ENCODE measurements at places on chromosomes 13 and 19.

DNA sequence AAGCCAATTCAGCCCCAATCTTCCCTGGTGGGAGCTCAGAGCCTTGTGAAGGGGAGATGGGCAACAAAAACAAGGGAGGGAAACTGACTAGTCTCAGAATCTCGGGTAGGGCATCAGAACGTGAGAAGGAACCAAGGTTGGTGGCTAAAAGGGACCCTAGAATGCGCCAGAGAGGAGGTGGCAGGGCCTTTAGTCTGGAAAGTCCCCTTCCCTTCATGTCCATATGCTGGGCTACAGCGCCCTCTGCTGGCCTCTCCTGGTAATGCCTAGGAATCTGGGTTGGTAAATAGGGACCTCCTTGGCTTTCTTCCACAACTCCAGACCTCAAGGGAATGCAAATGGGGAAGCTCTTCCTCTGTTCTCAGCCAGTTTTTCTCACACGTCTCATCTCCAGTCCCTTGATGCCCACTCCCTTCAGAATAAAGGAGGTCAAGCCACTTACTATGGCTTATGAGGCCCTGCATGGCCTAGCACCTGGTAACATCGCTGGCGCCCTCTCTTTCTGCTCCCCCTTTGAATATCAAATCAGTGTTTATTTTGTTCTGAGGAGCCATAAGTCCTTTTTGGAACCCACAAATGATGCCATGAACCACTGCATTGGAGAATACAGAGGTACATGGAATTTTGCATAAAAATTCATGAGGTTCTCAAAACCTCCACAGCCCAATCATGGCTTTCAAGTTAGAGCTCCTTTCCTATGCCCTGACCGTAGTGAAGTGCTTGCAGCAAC lies 1.4 kb upstream of the CCDC97 start:
- peak; percentile 89 for DNase-seq

DNA sequence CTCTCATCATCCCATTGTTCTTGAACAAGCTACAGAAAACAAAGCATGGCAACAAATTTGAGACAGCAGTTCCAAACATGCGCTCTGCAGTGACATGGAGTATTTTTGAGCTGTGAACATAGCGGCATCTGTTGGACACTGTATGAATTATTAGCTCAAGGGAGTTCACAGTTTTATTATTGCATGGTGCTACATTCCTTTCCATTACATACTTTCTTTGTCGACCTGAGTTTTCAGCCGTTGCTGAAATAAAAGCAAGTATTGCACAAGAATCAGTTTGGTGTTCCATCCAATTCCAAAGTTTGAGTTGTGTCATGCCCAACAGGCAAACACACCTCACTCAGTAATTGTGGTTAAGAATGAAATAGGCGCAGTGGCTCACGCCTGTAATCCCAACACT lies 30.1 kb upstream of the METTL21C start:
- DNase-seq = peak; percentile 82

- DNase-seq = no peak
Observed at GRCh38 chr13:45184693-45185092, 16.2 kb downstream of the KCTD4 start.

GRCh38 chr13:43874504-43875092 lies 4.9 kb downstream of the CCDC122 start:
- DNase-seq = peak; percentile 56

DNA sequence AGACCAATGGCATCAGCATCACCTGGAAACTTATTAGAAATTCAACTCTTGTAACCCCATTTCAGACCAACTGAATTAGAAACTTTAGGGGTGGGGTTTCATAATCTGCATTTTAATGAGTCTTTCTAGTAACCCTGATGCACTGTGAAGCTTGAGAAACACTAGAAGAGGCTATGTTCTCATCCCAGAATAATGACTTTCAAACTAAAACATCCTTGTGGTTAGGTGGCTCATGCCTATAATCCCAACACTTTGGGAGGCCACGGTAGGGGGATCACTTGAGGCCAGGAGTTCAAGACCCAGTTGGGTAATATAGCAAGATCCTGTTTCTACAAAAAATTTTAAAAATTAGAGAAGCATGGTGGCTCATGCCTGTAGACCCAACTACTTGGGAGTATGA lies 402.4 kb downstream of the DLEU7 start:
- no peak for DNase-seq

DNA sequence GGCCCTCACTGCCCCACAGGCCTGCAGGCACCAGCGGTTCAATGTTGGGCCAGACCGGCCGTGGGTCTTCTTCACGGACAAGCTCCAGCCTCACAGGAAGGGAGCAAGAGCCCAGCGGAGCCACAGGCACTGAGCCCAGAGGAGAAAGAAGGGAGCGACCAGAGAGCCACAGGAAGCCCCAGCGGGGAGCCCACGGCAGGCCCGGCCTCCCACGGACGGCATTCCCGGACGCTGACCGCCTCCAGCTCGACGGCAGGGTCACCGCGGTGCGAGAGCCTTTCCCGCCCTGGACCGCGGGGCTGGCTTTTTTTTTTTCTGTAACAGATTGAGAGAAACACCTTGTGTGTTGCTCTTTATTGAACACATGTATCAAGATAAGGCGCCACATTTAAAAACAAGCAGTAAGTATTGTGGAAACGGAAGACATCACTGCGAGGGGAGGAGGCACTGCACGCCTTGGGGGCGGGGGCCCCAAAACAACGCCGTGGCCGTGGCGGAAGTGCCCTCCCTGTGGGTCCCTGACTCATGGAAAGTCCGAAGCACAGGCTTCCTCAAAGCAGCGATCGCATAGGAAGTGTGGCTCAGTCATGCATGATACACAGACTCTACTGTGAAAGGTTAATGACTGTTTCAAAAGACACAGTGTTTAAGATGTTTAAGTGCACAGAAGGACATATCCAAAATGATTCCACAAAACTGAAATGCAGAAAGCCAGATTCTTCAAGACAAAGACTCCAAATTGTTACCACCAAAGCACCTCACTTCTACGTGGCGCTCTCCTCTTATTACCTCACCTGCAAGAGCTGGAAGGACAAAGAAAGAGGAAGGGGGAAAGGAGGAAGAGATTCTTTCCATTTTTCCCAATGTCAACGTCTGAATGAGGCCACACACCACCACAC lies 3.5 kb downstream of the RASA3 start:
- DNase-seq = peak; percentile 83

DNA sequence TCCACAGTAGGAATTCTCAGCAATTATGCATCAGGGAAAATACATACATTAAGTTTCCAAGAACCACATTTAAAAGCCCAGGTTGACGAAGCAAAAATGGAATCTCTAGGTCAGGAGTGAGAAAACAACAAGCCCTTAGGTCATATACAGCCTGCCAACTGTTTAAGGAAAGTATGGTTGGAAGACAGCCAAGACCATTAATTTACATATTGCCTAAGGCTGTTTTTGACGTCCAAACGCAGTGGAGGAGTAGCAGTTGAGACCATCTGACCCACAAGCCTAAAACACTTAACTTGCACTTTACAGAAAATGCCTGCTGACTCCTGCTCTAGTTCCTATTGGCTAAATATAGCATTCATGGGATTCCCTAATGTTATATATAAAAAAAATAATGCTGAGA lies 299.0 kb downstream of the ITGBL1 start:
- peak; percentile 5 for DNase-seq

DNA sequence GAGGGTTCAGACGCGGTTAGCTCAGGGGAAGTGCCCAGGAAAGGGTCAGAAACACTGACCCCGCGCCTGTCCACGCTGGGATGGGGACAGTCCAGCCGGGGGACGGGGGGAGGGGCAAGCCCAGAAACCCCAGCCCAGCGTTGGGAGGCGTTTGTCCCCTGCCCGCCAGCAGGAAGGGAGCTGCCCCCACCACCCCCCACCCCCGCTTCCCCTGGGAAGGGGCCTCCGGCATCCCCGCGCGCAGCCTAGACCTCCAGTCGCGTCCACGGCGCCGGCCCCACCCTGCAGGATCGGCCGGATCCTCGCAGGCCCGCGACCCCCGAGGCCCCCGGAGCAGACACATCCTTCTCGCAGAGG lies 277 bp downstream of the GIPC1 start:
- no peak for DNase-seq

GRCh38 chr13:81488021-81488420 lies 1147.1 kb upstream of the SPRY2 start:
- no peak for DNase-seq

GRCh38 chr13:112627161-112627560 lies 39.2 kb upstream of the TUBGCP3 start:
- DNase-seq = no peak

DNA sequence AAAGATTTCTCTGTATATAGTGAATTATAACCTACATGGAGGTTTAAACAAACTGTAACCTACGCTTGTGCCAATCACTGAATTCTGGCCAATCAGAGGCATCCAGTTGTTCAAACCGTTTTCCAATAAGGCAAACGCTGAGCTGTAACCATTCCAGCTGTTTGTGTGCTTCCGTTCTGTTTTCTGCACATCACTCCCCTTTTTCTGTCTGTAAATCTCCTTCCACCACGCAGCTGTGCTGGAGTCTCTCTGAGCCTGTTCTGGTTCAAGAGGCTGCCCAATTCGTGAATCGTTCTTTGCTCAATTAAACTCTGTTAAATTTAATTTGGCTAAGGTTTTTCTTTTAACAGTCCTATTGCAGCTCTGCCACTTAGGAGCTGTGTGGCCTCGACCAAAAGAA lies 552.5 kb downstream of the FGF9 start:
- no peak for DNase-seq

DNA sequence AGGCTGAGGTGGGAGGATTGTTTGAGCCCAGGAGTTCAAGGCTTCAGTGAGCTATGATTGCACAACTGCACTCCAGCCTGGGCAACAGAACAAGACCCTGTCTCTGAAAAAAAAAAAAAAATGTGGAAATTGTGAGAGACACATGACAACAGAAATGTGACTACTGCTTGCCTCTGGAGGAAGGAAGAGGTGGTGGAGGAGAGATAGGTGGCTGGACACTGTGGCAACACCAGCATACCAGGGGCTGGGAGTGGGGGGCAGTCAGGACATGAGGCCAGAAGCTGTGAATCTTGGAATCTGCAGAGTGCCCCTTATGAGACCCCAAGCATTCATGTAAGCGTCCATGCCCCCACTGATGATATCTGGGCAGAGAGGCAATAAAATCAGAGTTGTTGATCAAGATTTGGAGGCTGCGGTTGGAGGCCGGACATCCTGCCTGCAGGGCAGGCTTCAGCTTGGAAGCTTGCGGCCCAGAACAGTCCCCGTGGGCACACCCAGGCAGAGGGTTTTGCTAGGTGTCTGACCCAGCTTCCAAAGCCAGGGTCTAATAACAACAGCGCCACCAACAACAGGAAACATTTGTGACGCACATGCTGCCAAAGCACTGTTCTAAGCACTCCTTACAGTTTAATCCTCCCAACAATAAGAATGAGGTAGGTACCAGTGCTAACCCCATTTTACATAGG lies 16.9 kb downstream of the FAM187B start:
- DNase-seq = peak; percentile 70

DNA sequence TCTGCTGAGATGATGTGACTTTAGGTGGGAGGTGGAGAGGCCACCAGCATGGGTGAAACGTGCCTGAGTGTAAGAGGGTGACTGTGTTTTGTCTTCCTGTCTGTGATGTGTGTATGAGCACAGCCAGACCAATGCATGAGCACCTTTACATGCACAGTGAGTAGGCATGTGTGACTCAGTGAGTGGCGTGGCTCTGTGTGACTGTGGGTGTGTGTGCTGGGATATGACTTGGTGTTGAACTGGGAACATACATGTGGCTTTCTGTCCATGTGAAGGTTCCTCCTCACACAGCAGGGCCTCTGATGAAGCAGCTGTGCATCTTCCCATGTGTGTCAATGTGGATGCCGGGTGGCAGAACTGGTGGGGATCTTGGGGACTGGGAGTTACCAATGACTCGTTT lies 19.9 kb upstream of the LGALS13 start:
- no peak for DNase-seq

DNA sequence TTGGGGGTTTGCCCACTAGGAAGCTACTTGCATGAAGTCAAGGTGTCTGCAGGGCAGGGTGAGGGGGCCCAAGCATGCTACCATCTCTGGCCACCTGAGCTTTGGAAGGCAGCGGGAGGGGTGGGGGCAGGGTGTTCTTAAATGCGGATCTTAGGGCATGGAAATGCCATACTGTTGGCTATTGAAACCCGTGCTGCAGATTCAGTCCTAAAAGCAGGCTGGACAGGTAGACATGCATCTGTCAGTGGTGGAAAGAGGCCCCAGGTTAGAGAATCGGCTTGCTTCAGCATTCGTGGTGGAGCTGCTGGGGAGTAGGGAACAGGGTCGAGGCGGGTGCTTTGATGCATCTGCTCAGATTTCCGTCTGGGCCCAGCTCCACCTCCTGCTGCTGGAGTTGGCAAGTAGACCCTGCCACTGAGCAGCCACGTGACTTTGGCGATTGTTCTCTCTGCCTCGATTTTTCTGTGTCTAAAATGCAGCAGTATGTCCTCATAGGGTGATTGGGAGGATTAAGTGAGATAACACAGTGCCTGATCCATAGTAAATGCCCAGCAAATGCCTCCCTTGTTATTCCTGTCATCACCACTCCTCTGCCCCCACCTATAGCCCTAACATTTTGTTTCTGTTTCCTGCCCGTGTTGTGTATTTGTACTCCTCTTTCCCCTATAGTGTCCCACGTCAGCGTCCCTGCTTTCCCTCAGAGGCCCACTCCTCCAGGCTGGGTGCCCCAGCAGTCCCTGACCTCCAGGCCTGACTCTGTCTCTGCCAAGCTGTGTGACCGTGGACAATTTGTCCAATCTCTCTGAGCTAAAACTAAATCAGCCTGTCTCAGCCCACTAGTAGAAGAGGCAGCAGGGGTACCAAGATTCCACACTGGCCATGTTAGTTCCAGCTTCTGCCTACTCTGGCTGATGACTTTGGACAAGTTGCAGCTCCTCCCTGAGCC lies 5.8 kb downstream of the PPP1R37 start:
- no peak for DNase-seq

DNA sequence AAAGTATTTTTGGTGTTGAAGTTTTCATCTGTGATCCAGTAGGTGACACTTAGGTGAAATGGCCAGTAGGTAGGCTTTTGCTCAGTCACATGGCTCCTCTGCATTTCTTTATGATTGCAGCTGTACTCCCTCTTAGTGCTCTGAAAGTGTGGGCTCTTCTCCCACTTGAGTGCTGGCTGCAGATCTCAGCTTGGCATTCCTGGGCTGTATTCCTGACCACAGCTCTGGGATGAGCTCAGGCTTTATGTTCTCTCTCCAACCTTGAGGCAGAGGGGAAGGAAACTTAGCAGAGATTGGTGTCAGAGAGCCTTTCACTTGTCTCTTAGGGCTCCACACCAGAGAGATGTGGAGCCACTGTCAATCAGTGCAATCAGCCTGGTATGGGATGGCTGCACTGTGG lies 254.3 kb downstream of the NDFIP2 start:
- DNase-seq = no peak

DNA sequence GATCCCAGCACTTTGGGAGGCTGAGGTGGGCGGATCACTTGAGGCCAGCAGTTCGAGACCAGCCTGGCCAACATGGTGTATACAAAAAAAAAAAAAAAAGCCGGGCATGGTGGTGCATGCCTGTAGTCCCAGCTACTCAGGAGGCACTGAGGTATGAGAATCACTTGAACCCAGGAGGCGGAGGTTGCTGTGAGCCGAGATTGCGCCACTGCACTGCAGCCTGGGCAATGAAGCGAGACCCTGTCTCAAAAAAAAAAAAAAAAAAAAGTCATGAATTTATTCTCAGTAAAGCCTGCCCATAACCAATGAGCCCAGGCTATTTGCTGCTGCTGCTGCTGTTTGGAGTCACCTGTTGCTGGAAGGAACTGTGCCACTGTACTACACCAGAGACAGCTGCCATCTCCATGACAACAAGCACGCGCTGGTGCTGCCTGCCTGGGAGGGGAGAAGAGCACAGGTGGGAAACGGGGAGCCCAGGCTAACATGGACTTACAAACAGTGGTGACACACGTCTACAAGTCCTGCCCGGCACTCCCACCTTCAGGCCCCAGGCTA lies 11.3 kb downstream of the ZFR2 start:
- DNase-seq = no peak
